ENCODE measurements at places on chromosomes 12 and 14. TPM values are rescaled to one million over a fixed set of nuclear protein-coding genes. Genes with fewer than 3 reads are reported as not detected.

CSAD gene
- 84.3 TPM for total RNA-seq

SYNE2 gene
- 283 TPM for total RNA-seq

PTGER2 gene
- 2.2 TPM for total RNA-seq

SMIM41 gene
- 50.6 TPM for total RNA-seq

HOXC11 gene
- 0.60 TPM for total RNA-seq

CNTN1 gene
- 18.0 TPM for total RNA-seq

DNAJC22 gene
- total RNA-seq = not detected

STAC3 gene
- total RNA-seq = 3.6 TPM

ARID4A gene
- 28.6 TPM for total RNA-seq

OTOGL gene
- total RNA-seq = 0.44 TPM

KITLG gene
- total RNA-seq = 18.2 TPM

AGAP2 gene
- total RNA-seq = 1.9 TPM

GALNT4 gene
- 4.9 TPM for total RNA-seq

TRIM9 gene
- 5.9 TPM for total RNA-seq

PRKD1 gene
- 30.6 TPM for total RNA-seq

PLCZ1 gene
- not detected for total RNA-seq

P2RX2 gene
- not detected for total RNA-seq

AJUBA gene
- 29.9 TPM for total RNA-seq

EML5 gene
- 0.84 TPM for total RNA-seq

TMPRSS12 gene
- total RNA-seq = not detected

SLC25A47 gene
- 2.5 TPM for total RNA-seq

SLC38A4 gene
- 0.42 TPM for total RNA-seq

GALNT16 gene
- 9.6 TPM for total RNA-seq

OR4E2 gene
- total RNA-seq = not detected

ACRBP gene
- total RNA-seq = 2.3 TPM

CD163 gene
- 455 TPM for total RNA-seq

FOXG1 gene
- total RNA-seq = not detected

SUOX gene
- total RNA-seq = 39.1 TPM

MANSC1 gene
- 8.4 TPM for total RNA-seq

RIPK3 gene
- 4.0 TPM for total RNA-seq

KCNH5 gene
- not detected for total RNA-seq

NUP107 gene
- total RNA-seq = 38.0 TPM

LRRK2 gene
- 29.6 TPM for total RNA-seq

C12orf50 gene
- total RNA-seq = not detected

TXNDC16 gene
- total RNA-seq = 18.8 TPM

PRB2 gene
- total RNA-seq = not detected

APOLD1 gene
- total RNA-seq = 77.8 TPM

MMP17 gene
- 22.8 TPM for total RNA-seq

KRT6C gene
- not detected for total RNA-seq

DLK1 gene
- total RNA-seq = not detected

RXYLT1 gene
- 24.9 TPM for total RNA-seq

TAS2R50 gene
- total RNA-seq = 2.7 TPM

RPGRIP1 gene
- 0.22 TPM for total RNA-seq

CIROP gene
- total RNA-seq = not detected

ESRRB gene
- total RNA-seq = 1.5 TPM

ADAM20 gene
- total RNA-seq = 1.8 TPM

All from tibial nerve (tissue), 4 donors.